ENCODE measurements at places on chromosomes 12 and 14. TPM values are rescaled to one million over a fixed set of nuclear protein-coding genes. Genes with fewer than 3 reads are reported as not detected.

Gene RNASE2
- 0.39 TPM for polyA plus RNA-seq

DNA sequence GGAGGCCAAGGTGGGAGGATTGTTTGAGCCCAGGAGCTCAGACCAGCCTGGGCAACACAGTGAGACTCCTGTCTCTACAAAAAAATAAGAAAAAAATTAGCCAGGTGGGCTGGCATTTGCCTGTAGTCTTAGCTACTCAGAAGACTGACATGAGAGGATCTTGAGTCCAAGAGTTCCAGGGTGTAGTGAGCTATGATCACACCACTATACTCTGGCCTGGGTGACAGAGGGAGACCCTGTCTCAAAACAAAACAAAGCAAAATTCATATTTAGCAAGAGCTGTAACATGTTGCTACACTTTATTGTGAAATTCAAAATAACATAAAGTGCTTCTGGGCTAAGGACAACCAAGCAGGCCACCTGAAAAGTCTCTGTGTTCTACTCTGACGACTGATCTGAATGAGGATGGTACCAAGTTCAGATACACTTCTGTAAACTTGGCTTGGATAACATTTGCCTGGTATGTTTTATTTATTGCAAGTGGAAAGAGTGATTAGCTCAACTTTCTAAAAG, 11.6 kb upstream of the STRN3 start:
- peaks cover 10% of the 10 kb centered on the region for H3K4me1 ChIP-seq
- DNase-seq, result peak; percentile 33
- no peaks in the 10 kb centered on the region for H3K27me3 ChIP-seq
- peak overlapping the region; percentile 10 for H3K27ac ChIP-seq
- H3K4me3 ChIP-seq, result no peak overlapping the region

Gene PARPBP
- polyA plus RNA-seq, result 9.3 TPM

Gene VWF
- polyA plus RNA-seq, result 13.8 TPM

Measured in large intestine (tissue), 12 donors.